Retina (tissue), 1 donor: ENCODE measurements at places on chromosomes 3 and 15.

- no peak for DNase-seq
These were observed 88.0 kb downstream of the NUP210 start for GRCh38 chr3:13332158-13332557.

DNA sequence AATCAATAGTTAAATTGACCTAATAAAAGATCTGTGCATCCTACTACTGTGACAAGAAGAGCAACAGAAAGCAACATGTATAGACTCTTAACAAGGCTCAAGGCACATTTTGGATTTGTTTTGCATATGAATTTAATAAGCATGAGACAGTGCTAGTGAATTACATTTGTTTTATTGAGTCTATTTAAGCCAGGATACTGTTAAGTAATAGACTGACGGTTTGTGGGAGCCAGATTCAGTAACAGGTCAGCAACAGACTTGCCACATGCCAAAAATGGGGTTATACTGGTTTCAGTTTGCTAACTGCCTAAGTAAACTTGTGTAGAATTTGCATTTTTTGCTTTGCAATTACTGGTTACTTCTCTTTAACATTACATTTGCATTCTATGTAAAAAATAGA, 54.0 kb downstream of the MBNL1 start:
- no peak for DNase-seq

DNA sequence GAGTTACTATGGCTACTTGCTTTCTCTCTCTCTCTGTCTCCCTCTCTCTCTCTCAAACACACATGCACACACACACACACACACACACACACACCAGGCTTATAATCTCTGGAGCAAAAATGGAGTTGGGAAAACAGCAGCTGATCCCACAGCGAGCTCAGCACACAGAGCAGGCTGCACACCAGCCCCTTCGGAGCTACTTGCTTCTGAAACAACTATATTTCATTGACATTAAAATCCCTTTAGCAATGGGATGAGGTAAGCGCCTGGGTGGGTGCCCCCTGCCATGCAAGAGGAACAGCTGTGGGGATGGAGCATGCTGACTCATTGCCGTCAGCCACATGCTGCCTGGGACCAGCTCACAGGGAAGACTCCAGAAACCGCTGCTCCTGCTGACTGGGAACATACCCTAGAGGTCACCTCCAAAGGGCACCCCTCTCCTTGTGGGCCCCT, 45.7 kb downstream of the B3GNT5 start:
- peak; percentile 63 for DNase-seq

DNA sequence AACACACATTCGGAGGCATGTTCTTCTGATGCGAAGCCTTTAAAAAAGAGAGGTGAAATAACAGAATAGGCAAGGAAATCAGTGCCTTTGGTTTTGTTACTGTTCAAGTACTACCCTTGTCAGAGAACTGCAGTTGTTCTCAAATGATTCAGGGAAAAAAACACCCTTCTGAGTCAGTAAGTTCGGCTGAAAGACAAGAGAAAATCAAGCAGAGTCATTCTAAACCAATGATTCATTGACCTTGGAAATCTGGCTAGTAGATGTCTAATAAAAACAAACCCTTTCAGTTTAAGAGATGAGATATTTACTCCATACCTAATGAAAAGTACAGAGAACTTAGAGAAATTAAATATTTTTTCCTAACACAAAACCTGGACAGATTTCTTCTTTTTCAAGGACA, 72.7 kb upstream of the ABI3BP start:
- DNase-seq: no peak

GRCh38 chr3:80769683-80770082, 991.8 kb downstream of the GBE1 start:
- no peak for DNase-seq

DNA sequence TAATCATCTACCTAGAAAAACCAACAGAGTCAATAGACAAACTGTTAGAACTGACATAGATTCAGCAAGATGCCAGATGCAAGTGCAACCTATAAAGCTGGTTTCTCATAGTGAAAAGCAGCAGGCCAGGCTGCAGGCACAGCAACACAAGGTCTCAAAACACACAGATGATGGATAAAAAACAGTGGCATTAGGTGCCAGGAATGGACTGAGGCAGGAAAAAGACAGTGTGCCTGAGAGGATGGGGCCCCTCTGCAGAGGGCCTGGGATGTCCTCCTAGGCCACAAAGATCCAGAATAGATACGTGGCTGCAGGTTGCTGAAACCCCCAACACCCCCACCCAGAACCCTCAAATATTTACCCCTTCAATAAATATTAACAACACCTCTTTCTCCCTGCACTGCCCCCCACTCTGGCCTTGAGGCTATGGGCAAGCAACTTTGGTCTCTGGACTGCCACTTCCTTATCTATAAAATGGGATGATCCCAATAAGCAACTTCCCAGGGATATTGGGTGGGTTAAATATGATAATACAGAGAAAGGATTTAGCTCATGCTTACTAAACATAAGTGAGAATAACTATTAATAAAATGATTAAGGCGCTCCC, 35.2 kb upstream of the FGD5 start:
- DNase-seq: no peak

GRCh38 chr3:135018149-135018923, 223.3 kb downstream of the EPHB1 start:
- DNase-seq: no peak

- no peak for DNase-seq
These were observed 98.7 kb downstream of the TBL1XR1 start for GRCh38 chr3:177098551-177098950.

- no peak for DNase-seq
These were observed 774.3 kb upstream of the NR2F2 start for GRCh38 chr15:95556225-95556624.

DNA sequence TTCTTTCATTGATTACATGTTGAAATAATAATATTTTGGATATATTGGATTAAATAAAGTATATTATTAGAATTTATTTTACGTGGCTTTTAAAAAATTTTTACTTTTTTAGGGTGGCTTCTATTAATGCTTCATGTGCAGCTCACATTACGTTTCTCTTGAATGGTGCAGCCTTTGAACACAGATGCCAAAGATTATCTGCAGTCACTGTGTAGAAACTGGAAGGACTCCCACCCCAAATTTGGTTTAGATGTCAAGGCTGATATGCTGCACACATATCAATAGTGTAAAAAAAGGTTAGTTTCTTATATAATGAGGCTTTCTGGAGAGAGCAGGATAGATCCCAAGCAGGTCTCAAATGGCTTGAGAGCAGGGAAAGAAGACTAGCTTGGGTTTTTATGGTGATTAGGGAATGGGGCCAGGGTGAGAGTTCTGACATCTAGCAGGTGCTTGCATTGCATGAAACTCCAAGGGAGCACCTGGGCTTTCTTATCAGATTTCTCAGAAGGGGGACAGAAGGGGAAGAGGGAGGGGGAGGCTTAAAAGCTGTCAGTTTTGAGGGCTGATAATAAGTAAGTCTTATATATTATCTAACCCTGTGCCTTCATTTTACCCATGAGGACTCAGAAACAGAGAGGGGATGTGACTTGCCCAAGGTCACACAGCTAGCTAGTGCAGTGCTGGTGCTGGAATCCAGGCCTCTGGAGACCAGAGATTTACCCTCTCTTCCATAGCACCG, 89.6 kb downstream of the CHST2 start:
- DNase-seq: no peak

- no peak for DNase-seq
These were observed 234.8 kb downstream of the CHST2 start for GRCh38 chr3:143354342-143354741.

- no peak for DNase-seq
These were observed 63.0 kb upstream of the SMAD3 start for GRCh38 chr15:67002368-67002767.

- no peak for DNase-seq
These were observed 39.6 kb downstream of the ADIPOQ start for GRCh38 chr3:186882150-186882524.

GRCh38 chr15:81304226-81304625, 19.7 kb downstream of the STARD5 start:
- DNase-seq: peak; percentile 15

DNA sequence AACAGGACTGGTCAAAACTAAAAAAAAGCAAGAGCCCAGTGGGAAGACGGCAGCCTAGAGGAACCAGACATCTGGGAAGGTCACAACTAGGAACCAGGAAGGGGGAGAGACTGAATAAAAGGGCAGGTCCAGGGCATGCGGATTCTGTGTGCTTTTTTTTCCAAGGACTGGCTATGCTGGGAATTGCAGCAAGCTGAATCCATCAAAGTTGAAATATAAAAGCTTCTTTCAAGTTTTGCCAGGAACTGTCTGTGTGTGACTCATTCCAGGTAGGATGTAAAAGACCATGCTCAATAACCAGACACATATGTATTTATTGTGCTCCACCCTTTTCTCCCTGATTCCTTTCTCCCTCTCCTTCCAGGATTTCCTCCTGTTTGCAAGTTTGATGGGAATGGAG, 47.9 kb upstream of the CCDC80 start:
- DNase-seq: no peak

DNA sequence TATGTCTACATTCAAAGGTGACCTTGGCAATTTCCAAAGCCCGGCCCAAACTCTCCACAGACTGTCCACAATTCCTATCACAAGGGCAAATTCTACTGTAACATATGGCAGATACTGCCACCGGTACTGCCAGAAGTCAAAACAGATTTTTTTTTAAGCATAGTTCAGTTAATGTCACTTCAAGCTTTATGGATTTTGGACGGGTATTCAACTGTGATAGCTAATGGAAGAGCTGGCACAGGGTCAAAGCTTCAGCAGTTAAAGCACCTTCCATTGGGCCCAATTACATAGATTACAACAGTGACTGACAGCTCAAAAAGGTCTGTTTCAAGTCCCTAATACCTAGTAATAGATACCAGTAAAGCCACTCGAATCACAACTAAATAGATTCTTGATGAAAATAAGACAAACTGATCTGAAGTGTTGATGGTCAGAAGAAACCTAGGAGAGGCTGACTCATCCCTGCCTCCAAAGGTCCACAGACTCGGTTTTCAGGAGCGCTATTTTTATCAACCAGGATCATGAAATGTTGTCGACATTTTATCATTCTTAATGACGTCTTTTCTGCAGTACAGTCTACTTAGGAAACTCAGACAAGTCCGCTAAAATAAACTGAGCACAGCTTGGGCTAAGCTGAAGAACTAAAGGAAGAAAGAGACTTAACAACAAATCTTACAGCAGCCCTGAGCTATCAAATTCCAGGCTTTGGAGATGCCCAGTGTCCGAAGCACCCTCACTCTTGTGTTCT, 38.7 kb downstream of the ANXA2 start:
- DNase-seq: no peak

- DNase-seq: no peak
These were observed 48.7 kb upstream of the RYK start for GRCh38 chr3:134299185-134299887.

DNA sequence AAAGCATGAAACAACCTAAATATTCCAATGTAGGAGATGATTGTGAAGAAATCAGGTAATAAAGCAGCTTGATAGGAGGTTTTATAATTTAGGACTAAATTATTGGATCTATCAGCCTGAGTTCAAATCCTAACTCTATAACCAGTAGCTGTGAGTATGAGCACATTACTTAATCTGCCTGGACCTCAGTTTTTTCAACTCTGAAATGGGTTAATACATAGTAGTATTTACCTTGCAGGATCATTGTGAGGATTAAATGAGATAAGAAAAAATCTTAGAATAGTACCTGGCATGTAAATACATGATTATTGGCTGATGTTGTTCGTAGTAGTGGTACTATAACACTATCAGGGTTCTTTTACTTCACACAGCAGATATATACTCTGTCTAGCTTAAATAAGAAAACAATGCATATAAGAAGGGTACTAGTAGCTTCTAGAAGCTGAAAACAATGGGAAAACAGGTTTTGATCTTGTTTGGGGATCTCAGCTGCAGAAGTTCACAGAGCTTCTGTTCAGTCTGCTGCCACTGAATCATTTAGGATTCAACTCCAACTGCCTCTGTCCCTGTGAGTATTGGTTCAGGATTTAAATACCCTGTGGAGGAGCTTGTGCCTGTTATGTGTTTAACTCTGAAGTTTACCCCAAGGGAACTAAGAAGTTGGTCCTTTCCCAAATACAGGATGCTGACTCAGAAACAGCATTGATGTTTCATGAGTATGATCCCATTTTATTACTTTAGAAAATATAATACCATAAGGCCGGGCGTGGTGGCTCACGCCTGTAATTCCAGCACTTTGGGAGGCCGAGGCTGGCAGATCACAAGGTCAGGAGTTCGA, 34.2 kb downstream of the KAT2B start:
- no peak for DNase-seq

DNA sequence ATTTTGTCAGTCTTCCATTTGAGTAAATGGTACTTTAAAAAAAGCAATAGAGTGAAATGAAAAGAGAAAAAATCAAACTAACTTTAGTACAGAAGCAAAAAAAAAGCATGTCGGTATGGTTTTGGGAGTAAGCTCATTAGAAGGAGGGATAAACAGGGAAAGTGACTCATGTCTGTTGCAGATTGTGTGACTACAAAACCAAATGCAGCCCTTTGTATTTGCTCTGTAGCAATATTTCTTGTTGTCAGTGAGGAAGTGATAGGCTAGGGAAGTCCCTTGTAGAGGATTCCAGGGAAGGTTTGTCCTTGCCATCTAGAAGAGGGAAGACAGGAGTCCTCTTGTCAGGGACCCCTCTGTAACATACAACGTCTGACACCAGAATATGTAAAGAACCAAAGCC, 150.5 kb upstream of the POU1F1 start:
- no peak for DNase-seq

DNA sequence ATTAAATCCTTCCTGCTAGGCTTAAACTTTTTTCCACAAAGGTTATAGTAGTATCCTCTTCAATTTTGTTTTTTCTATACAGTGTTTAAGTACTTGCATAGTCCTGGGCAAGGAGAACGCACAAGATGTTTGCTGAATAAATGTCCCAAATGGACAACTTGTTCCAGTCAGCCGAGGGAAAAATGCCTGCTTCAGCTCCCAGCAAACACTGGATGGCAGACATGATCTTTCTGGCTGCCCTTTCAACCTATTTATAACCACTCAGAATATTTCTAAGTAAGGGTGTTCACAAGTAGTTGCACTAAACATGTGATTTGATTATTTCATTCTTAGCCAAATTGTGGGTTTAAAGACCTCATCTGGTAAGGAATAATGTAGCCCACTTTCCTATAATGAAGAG, 29.8 kb downstream of the GNB4 start:
- peak; percentile 13 for DNase-seq

DNA sequence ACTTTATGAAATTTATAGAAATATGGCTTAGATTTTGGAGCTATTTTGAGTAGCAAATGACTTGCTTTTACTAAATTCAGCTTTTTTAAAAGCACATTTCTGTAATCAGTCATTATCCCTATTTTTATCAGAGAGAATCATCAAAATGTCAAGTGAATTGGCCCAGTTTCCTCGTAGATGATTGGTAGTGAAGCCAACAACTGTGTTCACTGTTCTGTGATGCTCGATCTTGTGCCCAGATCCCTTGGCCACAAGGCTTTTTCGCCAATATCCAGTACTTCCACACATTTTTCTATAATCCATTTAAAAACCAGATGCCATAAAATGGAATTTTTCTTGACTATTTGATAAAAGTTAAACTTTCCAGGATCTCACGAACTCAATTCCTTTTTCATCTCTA, 336.5 kb downstream of the ZNF385D start:
- DNase-seq: no peak
